A673 (cell line): ENCODE measurements at places on chromosomes 3 and 15. TPM values are rescaled to one million over a fixed set of nuclear protein-coding genes. Genes with fewer than 3 reads are reported as not detected.

DNA sequence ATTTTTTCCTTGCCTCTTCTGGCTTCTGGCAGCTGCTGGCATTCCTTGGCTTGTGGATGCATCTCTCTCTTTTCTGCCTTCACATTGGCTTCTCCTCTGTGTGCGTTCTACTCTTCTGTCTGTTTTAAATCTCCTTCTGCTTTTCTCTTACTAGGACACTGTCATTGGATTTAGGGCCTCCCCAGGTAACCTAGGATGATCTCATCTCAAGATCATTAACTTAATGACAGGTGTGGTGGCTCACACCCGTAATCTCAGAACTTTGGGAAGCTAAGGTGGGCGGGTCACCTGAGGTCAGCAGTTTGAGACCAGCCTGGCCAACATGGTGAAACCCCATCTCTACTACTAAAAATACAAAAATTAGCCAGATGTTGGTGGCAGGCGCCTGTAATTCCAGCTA, 40.9 kb upstream of the ULK4 start:
- no peak overlapping the region for H3K27ac ChIP-seq
- no peak overlapping the region for H3K4me3 ChIP-seq
- no peaks in the 10 kb centered on the region for H3K4me1 ChIP-seq
- DNase-seq, result no peak
- no peaks in the 10 kb centered on the region for H3K27me3 ChIP-seq
- no peaks in the 10 kb centered on the region for H3K36me3 ChIP-seq

Gene SLC28A1
- not detected in 2 replicates for total RNA-seq

- H3K27ac ChIP-seq, result no peak overlapping the region
- peak; percentile 23 for DNase-seq
- no peak overlapping the region for H3K4me3 ChIP-seq
- H3K4me1 ChIP-seq, result no peaks in the 10 kb centered on the region
Observed at GRCh38 chr3:36166477-36166876, 213.8 kb upstream of the STAC start.

Gene GOLGA6D
- total RNA-seq, result 0.13 TPM in 1 of 2 replicates, not detected in the other

Gene PTX3
- 4.3 and 5.4 TPM in 2 replicates for total RNA-seq

GRCh38 chr3:45595364-45596195, 1.0 kb downstream of the LIMD1 start:
- H3K27me3 ChIP-seq, result no peaks in the 10 kb centered on the region
- no peak for DNase-seq
- peaks cover 8% of the 10 kb centered on the region for H3K4me1 ChIP-seq
- no peak overlapping the region for H3K27ac ChIP-seq
- peak overlapping the region; percentile 27 for H3K4me3 ChIP-seq
- H3K36me3 ChIP-seq, result no peaks in the 10 kb centered on the region

DNA sequence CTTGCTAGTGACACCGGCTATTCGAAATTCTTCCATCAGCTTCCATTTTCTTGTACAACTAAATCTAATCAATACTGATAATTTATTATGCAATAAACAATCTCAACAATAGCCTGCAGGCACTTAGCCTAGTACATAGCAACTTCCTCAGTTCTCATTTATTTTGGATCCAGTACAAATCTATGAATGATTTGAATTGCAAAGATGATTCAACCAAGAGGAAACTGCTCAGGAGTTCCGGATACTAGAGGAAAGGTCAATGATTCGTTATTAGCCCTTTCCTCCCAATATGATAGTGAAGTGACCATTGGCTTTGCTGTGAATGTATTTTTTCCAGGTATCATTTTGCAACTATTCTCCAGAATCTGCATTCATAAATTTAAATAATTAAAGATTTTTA, 827.0 kb downstream of the CADM2 start:
- H3K36me3 ChIP-seq, result no peaks in the 10 kb centered on the region
- no peaks in the 10 kb centered on the region for H3K4me1 ChIP-seq
- H3K4me3 ChIP-seq, result no peak overlapping the region
- DNase-seq, result no peak
- no peak overlapping the region for H3K27ac ChIP-seq

Gene SEMA5B
- 7.6 and 9.2 TPM in 2 replicates for total RNA-seq

DNA sequence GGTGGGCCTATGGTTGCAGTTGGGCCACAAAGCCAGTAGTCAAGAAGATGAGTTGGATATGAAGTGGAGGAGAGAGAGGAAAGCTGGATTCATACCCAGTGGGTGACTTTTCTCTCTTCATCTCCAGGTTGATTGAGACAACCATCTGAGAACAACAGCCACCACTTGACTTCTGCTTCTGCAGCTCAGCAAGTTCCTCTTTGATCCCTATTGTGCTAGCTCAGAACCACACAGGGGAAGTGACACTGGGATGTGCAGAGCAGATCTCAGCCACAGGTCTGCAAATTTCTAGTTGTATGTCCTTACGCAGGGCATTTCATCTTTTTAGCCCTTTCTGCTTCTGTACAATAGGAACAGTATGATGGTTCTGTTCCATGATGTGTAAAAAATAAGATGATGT, 459.2 kb upstream of the ARRDC4 start:
- DNase-seq, result no peak
- H3K36me3 ChIP-seq, result no peaks in the 10 kb centered on the region
- no peak overlapping the region for H3K27ac ChIP-seq
- no peak overlapping the region for H3K4me3 ChIP-seq
- H3K27me3 ChIP-seq, result no peaks in the 10 kb centered on the region
- H3K4me1 ChIP-seq, result no peaks in the 10 kb centered on the region

DNA sequence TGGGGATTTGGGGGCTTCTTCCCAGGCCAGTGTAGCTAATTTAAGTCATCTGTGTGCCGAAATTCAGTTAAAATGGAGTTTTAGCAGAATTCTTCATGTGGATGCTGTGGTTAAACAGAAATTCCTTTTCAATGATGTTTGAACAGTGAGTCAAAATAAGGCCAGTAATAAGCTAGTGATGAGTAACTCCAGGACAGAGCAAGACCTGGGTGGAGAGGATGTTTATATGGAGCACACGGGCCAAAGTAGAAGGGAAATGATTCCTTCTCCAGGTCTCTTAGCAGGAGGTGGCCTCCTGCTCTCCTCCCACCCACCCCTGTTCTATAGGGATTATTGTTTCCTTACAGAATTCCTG, 31.9 kb upstream of the UACA start:
- H3K4me3 ChIP-seq, result no peak overlapping the region
- DNase-seq, result no peak
- H3K36me3 ChIP-seq, result no peaks in the 10 kb centered on the region
- no peak overlapping the region for H3K27ac ChIP-seq
- H3K4me1 ChIP-seq, result no peaks in the 10 kb centered on the region
- H3K27me3 ChIP-seq, result no peaks in the 10 kb centered on the region

DNA sequence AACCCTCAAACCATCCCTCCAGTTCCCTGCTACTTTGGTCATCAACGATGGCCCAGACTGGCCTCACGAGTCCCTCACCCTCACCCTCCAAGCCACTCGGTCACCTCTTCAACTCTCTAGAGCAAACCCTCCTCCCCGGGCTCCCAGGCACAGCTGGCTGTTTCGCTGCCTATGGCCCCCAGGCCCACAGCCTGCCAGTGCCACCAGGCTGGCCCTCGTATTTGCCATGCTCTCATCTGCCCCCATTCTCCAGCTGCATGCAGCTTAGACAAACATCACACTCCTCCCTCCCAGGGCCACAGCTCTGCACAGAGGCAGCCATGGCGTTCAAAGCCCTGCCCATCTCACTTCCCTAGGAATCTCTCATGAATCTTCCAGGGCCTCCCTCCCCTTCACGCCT, 13.8 kb downstream of the RAB43 start:
- no peak overlapping the region for H3K27ac ChIP-seq
- H3K4me1 ChIP-seq, result no peaks in the 10 kb centered on the region
- no peak for DNase-seq
- H3K27me3 ChIP-seq, result no peaks in the 10 kb centered on the region
- no peak overlapping the region for H3K4me3 ChIP-seq

- H3K27ac ChIP-seq, result no peak overlapping the region
- no peaks in the 10 kb centered on the region for H3K27me3 ChIP-seq
- H3K4me3 ChIP-seq, result no peak overlapping the region
- H3K36me3 ChIP-seq, result no peaks in the 10 kb centered on the region
Observed at GRCh38 chr3:177251755-177252154, 54.5 kb upstream of the TBL1XR1 start.

Gene CD200
- not detected in 2 replicates for total RNA-seq

Gene IL1RAP
- 207 and 233 TPM in 2 replicates for total RNA-seq

GRCh38 chr3:106692624-106693023, 684.6 kb upstream of the CCDC54 start:
- H3K36me3 ChIP-seq, result no peaks in the 10 kb centered on the region
- H3K27me3 ChIP-seq, result no peaks in the 10 kb centered on the region
- H3K4me3 ChIP-seq, result no peak overlapping the region
- H3K27ac ChIP-seq, result peak overlapping the region; percentile 10
- DNase-seq, result no peak

- H3K4me1 ChIP-seq, result peaks cover 49% of the 10 kb centered on the region
Observed at GRCh38 chr15:60379525-60380274, 18.1 kb downstream of the ANXA2 start.

GRCh38 chr3:119625451-119626153, 27.9 kb downstream of the PLA1A start:
- no peaks in the 10 kb centered on the region for H3K27me3 ChIP-seq
- no peak overlapping the region for H3K27ac ChIP-seq
- peaks cover 5% of the 10 kb centered on the region for H3K4me1 ChIP-seq
- peak; percentile 42 for DNase-seq
- H3K36me3 ChIP-seq, result no peaks in the 10 kb centered on the region

DNA sequence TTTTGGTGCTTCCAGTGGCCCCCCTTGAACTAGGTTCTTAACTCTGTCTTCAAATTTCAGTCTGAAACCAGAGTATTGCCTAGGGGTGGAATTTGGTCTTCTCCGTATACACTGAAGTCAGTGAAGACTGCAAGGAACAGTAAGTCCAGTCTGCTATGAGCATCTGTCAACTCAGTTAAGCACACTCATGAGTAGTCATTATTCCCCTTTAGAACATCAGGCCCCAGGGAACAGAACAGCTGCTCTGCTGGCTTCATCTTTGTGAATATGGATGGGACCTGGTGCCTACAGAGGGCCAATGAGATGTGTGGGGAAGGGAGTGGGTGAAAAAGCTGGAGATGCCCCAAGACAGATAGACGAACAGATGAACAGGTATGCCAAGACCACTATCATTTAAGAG, 85.2 kb upstream of the PRR23C start:
- H3K27me3 ChIP-seq, result no peaks in the 10 kb centered on the region
- H3K4me3 ChIP-seq, result no peak overlapping the region
- H3K4me1 ChIP-seq, result no peaks in the 10 kb centered on the region

- no peaks in the 10 kb centered on the region for H3K27me3 ChIP-seq
- no peaks in the 10 kb centered on the region for H3K36me3 ChIP-seq
- DNase-seq, result no peak
Observed at GRCh38 chr3:31248563-31248992, 284.1 kb upstream of the STT3B start.

DNA sequence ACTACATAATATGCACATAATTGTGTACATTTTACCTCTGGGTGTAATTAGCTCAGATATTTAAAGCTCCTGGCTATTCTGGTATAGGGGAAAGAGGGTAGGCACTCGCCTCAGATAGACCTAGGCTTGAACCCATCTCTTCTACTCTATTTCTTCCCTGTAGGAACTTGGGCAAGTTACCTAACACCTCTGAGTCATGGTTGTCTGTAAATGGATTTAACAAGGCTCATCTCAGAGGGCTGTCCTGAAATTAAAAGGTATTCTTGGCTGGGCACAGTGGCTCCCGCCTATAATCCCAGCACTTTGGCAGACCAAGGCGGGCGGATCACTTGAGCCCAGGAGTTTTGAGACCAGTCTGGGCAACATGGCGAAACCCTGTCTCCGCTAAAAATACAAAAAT, 30.7 kb downstream of the NANOGP8 start:
- H3K27ac ChIP-seq, result no peak overlapping the region
- no peak for DNase-seq

Gene PCSK6
- 2.6 and 4.3 TPM in 2 replicates for total RNA-seq

DNA sequence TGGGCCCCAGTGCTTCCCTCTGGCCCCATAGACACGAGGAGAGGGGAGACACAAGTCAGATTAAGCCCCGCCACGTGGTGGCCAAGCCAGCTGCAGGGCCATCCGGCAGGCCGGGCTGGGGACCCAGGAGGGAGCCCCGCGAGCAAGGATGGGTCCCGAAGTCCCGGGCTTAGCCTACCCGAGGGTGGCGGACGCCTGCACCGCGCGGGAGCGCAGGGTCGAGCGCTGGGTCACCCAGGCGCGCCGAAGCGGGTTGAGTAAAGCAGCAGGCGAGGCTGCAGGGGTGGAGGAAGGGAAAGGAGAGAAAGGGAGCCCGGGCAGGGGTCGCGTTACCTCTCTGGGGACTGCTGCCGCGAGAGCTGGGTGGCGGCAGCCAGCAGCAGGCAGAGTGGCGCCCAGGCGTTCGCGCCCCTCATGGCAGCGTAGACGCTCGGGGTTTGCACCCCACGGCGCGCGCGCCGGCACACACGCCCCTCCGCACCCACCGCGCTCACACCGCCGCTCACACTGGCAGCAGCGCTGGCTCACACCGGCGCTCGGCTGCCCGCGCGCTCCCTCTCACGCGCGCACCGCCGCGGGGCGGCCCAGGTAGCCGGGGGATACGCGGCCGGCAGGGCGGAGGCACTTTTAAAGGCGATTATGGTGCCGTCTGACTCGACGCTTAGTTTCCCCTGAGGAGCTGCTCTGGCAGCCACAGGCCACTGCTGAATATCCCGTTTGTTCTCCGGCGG, at the start of gene PCOLCE2:
Gene PCOLCE2, minus strand, starts transcription at position 603 of the 731 bp plus-strand sequence. Its CDS starts 187 bp downstream, at position 416.
- peaks cover 13% of the 10 kb centered on the region for H3K27me3 ChIP-seq
- peak within 1 kb of the TSS; percentile 61 for H3K4me3 ChIP-seq
- no peak within 1 kb of the TSS for H3K27ac ChIP-seq
- no peaks in the 10 kb centered on the region for H3K36me3 ChIP-seq

GRCh38 chr3:3693593-3693992, 105.6 kb upstream of the LRRN1 start:
- no peak overlapping the region for H3K4me3 ChIP-seq
- no peak overlapping the region for H3K27ac ChIP-seq

Gene RGMA
- total RNA-seq, result 5.0 and 8.3 TPM in 2 replicates

Gene DNAH1
- 1.3 and 1.8 TPM in 2 replicates for total RNA-seq

DNA sequence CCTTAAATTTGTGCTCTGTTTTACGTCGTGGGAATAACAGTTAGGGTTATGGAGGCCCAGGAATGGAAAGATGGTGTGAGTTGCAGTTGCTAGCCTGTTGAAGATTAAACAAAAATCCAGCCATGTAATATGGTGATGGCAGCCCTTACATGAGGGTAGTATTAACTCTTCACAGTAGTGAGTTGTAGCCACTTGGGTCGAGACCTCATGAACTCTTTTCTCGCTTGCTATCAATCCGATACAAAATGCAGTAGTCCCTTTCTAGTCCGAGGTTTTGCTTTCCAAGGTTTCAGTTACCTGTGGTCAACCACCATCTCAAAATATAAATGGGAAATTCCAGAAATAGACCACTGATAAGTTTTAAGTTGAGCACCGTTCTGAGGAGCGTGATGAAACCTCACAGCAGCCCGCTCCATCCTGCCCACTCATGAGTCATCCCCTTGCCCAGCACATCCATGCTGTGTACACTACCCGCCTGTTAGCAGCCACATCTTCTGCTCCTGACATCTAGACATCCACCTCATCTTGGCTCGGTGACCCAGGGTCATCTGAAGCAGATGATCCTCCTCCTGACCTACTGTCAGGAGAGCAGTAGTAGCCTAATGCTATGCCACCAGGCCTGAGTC, 177.9 kb downstream of the CDIN1 start:
- H3K27ac ChIP-seq, result no peak overlapping the region
- no peaks in the 10 kb centered on the region for H3K27me3 ChIP-seq
- H3K4me1 ChIP-seq, result no peaks in the 10 kb centered on the region
- no peak for DNase-seq
- H3K4me3 ChIP-seq, result no peak overlapping the region
- no peaks in the 10 kb centered on the region for H3K36me3 ChIP-seq

- DNase-seq, result no peak
- H3K4me1 ChIP-seq, result peaks cover under 1% of the 10 kb centered on the region
- H3K4me3 ChIP-seq, result no peak overlapping the region
- no peak overlapping the region for H3K27ac ChIP-seq
Observed at GRCh38 chr3:50630877-50631276, 13.9 kb downstream of the MAPKAPK3 start.

Gene SNURF
- total RNA-seq, result 11.8 and 26.0 TPM in 2 replicates
